ENCODE measurements at places on chromosomes 7 and 10.

GRCh38 chr10:110344622-110345021, 39.9 kb upstream of the SMNDC1 start:
- H3K27me3 ChIP-seq, result peaks cover 4% of the 10 kb centered on the region
- no peak for DNase-seq
- no peak overlapping the region for H3K4me3 ChIP-seq
- H3K36me3 ChIP-seq, result peaks cover 3% of the 10 kb centered on the region
- H3K4me1 ChIP-seq, result peaks cover 8% of the 10 kb centered on the region

- no peak for DNase-seq
- peaks cover 2% of the 10 kb centered on the region for H3K27me3 ChIP-seq
- no peak overlapping the region for H3K27ac ChIP-seq
- no peaks in the 10 kb centered on the region for H3K4me1 ChIP-seq
- H3K36me3 ChIP-seq, result peaks cover 8% of the 10 kb centered on the region
- H3K4me3 ChIP-seq, result no peak overlapping the region
These were observed 53.2 kb upstream of the ABCB4 start for GRCh38 chr7:87528730-87529129.

DNA sequence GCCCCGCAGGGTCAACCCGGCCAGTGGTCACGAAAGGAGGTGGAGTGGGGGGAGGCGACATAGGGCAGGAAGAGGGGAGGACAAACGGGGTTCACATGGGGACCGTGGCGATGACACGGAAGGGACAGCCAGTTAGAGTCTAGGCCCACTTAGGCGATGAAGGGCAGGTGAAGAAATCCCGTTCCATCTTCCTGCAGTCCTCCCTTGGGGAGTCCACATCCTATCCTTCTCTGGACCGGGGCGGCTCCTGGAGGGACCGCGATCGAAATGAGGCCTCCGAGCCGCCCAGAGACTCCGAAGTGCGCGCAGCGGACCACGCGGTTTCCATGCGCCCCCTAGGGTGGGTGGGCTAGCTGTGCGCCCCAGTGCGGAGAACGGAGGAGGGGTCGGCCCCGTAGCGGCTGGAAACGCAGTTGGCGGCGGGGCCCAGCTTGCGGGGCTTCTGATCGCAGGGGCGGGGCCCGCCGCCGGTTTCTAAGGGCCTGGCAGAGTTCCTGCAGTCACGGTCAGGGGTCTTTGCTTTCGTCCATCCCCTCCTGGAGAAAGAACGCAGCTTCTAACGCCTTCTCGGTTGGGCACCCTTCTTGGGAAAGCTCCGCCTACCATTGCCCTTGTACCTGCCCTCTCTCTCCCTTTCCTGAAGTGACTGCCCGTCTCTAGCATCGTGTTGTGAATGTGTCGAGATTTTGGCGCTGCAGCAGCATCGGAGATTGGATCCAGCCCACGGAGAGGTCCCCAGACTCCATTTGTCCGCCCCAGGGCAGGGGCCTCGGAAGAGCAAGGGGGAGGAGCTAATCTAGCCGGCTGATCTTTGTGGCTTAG, 17.9 kb upstream of the TMEM225B start:
- peak; percentile 38 for DNase-seq
- no peaks in the 10 kb centered on the region for H3K36me3 ChIP-seq
- H3K4me3 ChIP-seq, result peak overlapping the region; percentile 89
- no peak overlapping the region for H3K27ac ChIP-seq
- peaks cover 5% of the 10 kb centered on the region for H3K27me3 ChIP-seq
- peaks cover 23% of the 10 kb centered on the region for H3K4me1 ChIP-seq

GRCh38 chr7:131329176-131329570, 1.5 kb downstream of the MKLN1 start:
- peak overlapping the region; percentile 98 for H3K27ac ChIP-seq
- peak overlapping the region; percentile 32 for H3K4me3 ChIP-seq
- peaks cover 37% of the 10 kb centered on the region for H3K4me1 ChIP-seq
- DNase-seq, result no peak
- H3K36me3 ChIP-seq, result no peaks in the 10 kb centered on the region
- H3K27me3 ChIP-seq, result no peaks in the 10 kb centered on the region

DNA sequence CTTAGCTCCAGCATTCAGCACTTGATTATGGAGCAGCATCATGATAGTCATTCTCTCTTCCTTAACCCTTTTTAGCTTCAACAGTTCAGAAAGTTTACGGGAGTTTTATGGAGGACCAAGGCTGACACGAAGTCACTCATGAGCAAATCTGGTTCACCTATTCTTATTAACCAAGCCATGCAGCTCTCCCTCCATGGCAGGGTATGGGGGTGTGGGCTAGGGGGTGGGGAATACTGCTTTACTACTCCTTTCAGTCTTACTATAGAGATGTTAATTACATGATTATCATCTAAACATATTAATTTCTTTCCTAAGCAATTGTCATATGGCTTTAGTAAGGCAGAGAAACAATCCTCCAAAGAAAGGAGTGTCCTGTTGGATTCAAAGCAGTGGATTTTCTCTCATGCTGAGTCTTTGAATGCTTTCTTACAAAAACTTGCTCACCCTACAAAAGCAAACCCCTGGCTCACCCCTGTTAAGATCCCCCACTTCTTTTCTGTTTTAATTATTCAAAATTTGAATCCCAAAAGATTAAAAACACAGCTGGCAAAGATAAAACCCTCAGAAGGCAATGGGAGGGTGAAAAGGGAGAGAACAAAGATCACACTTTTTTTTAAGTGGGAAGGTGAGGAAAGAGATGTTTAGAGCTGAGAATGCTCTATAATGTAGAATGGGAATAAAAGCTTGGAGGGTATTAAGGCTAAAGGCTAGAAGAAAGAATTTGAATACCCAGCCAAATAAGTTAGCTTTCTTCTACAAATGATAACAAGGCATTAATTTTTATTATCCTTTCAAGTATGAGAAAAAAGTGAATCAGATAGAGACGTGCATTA, 46.4 kb upstream of the SEMA3E start:
- H3K27me3 ChIP-seq, result no peaks in the 10 kb centered on the region
- H3K27ac ChIP-seq, result no peak overlapping the region
- no peak for DNase-seq
- H3K36me3 ChIP-seq, result no peaks in the 10 kb centered on the region
